ENCODE measurements at places on chromosomes 6 and 20.

DNA sequence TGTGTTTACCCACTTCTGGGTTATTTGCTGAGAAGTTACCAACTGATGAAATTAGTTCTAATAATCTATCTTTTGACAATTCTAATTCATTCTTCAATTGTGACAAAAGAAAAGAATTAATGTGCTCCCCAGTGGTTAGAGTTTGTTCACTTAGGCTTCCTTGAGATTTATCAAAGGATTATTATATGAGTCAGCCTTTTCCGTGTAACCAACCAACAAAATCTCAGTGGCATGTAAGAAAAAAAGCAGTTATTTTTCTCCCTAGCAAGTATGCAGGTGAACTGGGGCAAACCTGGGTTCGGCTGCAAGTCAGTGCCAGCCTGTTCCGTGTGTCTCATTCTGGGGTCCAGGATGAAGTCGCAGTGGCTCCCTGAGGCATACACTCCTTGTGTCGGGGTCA lies 28.8 kb upstream of the HIVEP1 start:
- DNase-seq: no peak

DNA sequence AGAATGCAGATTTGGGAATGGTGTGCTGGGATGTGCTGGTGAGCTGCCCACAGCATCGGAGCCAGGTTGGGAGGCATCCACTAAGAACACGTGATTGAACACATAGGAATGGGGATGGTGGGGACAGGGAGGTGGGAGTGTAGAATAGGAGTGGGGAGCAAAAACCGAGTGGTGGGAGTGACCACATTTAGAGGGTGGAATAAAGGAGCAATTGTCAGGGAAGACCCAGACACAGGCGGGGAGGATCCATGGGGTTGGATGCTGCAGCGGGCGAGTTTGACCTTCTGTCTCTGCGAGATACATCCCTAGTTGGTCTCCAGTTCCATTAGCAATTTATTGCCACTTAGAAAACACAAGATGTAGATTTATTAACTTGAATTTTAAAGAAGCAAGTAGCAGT lies 4.7 kb downstream of the NAA20 start:
- DNase-seq: no peak

DNA sequence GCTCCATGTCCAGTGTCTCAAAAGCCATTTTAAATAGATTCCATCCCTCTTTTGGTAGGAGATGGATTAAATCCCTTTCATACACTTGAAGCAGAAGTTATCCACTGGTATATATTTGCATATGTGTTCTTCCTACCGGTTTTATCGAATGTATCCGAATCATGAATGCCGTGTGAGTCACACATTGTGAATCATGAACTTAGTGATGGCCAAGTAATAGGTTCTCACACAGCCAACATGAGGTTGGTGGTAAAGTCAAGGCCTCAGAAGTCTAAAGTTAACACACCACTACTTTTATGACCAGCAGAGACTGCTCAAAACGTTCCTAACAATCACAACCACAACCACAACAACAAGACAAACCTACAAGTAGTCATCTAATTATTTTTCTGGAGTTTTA lies 345.5 kb downstream of the THBS2 start:
- no peak for DNase-seq

DNA sequence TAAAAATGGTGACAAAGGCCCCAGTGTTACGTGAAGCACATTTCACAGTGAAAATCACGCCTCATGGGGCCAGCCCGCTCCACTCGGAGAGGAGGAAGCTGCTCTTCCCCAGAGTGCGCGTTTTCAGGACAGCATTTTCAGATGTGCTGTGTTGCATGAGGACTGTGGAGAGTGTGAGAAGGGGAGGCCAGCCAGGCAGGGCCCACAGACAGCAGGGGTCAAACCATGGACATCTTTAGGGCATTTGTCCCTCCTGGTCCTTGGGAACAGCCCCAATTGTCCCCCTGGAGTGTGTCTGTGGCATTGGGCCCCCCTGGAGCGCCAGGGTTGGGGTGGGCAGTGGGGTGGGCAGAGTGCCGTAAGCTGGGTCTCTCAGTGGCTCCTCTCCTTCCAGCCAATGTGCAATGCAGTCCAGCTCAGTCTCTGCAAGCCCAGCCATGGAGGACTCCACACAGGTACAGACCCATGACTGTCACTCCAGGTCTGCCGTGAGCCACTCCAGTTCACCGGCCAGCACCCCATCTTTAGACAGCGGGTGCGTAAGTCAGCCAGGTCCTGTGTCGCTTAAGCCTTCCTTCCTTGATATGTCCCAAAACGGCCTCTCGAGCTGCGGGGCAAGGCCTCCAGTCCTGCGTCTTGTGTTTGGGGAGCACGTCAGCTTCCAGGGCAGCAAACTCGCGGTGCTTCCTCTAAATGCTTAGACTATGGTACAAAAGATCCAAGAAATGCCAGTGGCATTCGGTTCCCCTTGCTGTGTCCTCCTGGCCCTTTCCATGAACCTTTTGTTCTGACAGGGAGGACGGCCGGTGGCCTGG lies 159.3 kb upstream of the AFDN start:
- no peak for DNase-seq

DNA sequence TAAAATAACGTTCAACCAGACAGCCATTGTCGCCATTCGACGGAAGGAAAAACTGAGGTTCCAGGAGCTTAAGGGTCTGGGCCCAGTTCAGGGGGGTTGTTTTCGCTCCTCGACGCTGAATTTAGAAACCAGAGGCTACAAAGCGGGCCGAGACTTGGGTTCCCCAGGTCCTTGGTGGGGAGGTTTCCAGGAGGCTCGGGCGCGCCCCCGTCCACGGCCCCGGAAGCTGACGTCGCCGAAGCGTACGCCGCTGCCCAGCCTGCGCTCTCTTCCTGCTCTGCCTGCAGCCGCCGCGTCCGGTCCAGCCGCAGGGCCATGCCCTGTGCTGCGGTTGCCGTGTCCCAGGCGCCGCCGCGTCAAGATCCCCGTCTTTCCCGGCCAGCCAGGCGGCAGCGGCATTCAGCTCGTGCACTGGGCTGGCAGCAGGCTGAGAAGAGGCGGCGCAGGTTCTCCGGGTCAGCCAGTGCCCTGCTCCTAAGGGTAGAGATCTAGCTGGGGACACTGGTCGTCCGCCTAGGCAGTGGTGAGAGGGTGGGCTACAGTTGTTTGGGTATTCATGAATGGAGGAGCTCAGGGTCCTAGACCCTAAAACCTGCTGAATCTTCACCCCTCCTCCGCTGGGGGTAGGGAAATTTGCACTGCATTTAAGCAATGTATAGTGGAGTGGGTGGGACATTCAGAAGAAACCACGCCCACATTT lies 901 bp upstream of the TRIM26 start:
- peak; percentile 87 for DNase-seq

Data from activated CD8-positive, alpha-beta T cell treated with anti-CD3 and anti-CD28 coated beads, Interleukin-2, amount 10 ng/mL, durations not matched to agents 7 days and 5 days (primary cell).